Stimulated activated CD8-positive, alpha-beta memory T cell treated with anti-CD3 and anti-CD28 coated beads, Interleukin-4, amount 100 ng/mL, for 48 hours (primary cell): ENCODE measurements at places on chromosomes 7 and 10.

- peak; percentile 11 for DNase-seq
These were observed 70.3 kb downstream of the WDR37 start for GRCh38 chr10:1126461-1126860.

GRCh38 chr7:91814189-91814588 lies 66.3 kb downstream of the MTERF1 start:
- DNase-seq: no peak

- DNase-seq: no peak
These were observed 158.8 kb upstream of the SEMA3E start for GRCh38 chr7:83807774-83808173.

DNA sequence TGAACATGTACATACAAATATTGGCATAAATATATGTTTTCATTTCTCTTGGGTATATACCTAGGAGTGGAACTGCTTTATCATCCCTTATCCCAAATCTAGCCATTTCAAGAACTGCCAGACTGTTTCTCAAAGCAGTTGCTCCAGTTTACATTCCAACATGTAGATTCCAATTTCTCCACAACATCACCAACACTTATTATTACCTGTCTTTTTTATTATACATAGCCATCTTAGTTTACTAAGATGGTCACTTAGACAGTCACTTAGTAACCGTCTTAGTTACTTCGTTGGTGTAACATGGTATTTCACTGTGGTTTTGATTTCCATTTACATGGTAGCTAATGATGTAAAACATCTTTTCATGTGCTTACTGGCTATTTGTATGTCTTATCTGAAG lies 82.7 kb downstream of the ZFAND4 start:
- no peak for DNase-seq

GRCh38 chr7:130515315-130516040 lies 23.6 kb downstream of the MEST start:
- no peak for DNase-seq

DNA sequence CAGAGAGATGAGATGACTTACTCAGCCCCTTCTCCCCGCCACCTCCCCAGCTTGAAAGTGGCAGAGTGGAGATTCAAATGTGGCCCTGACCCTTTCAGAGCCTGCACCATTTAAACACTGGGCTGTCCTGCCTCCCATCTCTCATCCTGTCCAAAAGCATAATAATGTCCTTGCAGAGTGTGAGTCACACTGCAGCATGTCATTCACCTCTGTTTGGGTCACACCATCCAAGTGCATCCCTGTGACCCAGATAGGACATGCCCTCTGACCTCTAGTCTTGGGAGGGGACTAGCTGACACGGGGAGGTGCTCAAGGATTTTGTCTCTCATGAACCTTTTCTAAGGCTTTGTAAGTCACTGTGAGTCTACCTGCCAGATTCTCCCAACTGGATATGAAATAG lies 89.1 kb upstream of the PDCD4 start:
- no peak for DNase-seq

GRCh38 chr10:126669168-126669567 lies 1.3 kb downstream of the C10orf90 start:
- DNase-seq: no peak

GRCh38 chr7:17706734-17707133 lies 233.6 kb downstream of the SNX13 start:
- DNase-seq: peak; percentile 26

DNA sequence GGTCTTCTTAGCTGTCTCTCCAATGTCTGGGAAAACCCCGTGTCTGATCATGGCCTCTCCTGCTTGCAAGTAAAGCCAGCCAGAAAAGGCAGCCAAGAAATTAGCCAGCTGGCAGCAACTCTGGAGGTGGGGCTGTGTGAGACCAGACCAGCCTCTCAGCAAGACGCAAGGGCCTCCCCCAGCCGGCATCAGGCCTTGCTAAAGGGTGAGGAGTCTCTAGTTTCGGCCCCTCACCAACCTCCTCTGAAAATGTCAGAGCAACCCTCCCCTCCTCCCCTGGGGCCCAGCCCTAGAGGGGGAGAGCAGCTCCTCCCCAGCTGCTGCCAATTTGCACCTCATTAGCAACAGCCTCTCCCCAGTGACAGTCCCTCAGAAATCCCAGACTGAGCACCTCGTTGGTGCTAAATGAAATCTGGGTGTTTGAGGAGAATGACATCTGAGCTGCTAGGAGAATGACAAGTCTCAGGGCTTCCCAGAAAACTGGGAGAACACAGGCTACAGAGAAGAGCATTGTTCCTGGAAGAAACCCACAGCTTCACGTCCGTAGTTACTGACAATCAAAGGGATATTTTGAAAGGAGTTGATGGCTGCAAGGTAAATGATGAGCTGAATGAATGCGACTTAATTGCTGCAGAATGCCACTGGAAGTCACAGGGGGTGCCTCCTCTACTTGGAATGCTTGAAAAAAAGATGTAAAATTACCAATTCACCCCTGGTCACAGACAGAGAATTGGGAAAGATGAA lies 25.9 kb downstream of the DGKI start:
- no peak for DNase-seq

- DNase-seq: no peak
These were observed 40.8 kb upstream of the WIPF3 start for GRCh38 chr7:29765490-29765889.

DNA sequence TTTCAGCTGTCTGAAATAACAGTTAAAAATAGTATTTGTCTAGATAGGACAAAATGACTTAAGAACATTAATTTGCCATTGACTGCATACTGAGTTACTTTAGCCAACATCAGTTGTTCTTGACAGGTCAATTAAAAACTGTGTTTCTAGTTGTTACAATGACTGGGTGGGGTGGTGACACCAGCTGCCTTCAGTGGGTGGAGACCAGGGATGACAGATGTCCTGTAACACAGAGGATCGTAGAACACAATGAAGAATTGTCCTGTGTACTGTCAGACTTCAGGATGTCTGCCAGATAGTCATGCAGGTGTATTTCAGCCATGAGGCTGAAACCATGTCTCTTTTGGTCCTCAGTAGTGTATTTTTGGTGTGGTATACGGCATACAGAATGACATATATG lies 24.4 kb downstream of the TRUB1 start:
- no peak for DNase-seq

DNA sequence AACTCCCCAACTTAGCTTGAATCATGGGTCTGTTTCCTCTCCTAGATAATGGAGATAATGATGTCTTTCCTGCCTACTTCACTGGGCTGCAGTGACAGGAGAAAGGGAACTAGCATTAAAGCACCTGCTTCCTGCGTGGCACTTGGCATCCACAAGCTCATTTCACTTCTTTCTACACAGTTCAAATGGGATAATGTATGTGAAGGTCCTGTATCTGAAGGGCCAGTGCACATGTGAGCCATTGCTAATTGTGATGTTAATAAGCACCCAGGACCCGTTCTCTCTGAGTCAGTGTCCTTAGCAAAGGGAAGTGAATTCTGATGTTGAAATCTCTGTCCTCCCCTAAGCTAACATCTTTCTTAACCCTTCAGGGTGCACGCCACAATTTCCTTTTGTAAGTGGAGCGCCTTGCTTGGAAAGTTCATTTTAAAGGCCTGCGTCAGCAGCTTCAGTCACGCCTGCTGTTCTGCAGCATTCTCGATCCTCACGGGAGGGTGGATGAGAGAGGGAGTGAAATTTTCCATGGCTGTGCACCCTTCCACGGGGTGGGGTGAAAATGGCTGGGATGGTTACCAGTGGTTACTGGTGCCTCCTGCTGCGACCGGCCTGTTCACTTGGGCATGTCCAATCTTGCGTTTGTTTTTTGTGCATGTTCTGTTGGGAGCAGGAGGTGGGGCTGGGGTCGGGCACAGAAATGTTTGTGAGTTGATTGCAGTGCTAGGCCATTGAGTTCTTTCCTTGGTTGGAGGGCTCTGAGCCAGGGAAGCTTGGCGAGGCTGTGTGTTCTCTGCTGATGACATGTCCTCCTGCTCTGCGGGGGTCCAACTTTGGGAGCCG lies 59.2 kb downstream of the HK1 start:
- no peak for DNase-seq

- DNase-seq: no peak
These were observed 84.7 kb downstream of the CREB5 start for GRCh38 chr7:28497009-28497408.

DNA sequence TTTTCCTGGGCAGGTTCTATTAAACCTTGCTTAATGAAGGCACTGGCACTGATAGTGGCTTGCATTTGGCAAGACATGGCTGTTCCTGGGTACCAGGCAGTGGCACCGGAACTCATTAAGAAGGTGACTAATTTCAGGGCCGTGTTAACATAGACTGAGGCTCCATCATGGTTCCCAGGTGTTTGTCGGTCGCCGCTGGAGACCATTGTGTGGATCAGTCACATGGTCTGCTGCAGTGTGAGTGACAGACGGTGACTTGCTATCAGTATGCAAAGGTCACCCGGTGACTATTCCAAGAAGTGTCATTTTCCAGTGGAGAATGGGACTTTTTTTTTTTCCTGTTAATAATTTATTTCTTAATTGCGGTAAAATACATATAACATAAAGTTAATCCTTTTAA lies 106.3 kb downstream of the INSYN2A start:
- no peak for DNase-seq

- DNase-seq: no peak
These were observed 3.1 kb upstream of the MACC1 start for GRCh38 chr7:20220293-20220761.

DNA sequence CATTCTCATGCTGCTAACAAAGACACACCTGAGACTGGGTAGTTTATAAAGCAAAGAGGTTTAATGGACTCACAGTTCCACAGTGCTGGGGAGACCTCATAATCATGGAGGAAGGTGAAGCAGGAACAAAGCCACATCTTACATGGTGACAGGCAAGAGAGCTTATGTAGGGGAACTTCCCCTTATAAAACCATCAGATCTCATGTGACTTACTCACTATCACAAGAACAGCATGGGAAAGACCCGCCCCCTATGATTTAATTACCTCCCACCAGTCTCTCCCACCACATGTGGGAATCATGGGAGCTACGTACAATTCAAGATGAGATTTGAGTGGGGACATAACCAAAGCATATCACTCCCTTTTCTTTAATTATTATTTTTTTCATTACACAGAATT lies 16.6 kb downstream of the COL28A1 start:
- DNase-seq: no peak

- DNase-seq: no peak
These were observed 15.4 kb downstream of the SEC24C start for GRCh38 chr10:73759512-73760115.

DNA sequence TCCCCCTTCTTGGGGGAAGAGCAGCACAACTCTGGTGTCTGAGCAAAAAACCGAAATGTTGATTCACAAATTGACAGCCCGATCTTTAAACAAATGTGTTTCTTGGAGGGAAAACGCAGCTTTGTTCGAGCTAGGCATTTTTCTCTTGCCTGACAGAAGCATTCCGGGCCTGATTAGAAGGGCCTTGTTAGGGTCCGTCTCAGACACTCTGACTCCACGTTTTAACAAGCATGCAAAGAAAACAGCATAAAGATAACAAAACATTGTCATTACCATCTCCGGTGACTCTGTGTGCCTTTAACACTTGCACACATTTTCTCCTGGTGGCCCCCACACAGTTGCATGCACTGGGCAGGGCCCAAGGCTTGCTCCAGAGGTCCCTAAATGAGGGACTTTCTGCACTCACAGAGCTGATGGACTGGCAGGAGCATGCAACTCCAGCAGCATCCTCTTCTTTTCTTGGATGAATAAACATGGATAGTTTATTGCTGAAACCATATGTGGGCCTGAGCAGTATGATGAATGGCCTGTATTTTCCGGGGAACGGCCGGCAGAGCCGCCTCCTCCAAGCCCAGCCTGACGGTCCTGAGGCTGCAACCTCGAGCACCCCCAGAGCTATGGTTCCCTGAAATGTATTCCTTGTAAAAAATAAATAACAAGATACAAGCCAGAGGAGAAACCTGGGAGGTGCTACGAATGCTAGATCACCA lies 50.9 kb downstream of the EBF3 start:
- no peak for DNase-seq

DNA sequence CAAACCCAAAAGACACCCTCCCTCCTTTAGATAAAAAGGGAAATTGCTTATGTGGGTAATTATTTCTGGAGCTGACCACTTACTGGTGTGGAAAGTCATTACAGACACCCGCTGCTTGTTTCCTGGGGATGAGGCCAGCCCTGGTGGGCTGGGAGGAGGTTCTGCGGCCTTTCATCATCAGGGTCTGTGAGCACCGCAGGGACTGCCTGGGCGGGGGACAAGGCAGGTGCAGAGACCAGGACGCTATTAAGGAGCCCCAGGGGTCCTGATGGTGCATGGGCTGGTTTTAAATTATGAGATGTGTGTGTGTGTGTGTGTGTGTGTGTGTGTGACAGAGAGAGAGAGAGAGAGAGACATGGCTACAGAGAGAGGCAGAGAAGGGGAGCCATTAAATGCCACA lies 171.2 kb downstream of the DNAJB6 start:
- DNase-seq: no peak

DNA sequence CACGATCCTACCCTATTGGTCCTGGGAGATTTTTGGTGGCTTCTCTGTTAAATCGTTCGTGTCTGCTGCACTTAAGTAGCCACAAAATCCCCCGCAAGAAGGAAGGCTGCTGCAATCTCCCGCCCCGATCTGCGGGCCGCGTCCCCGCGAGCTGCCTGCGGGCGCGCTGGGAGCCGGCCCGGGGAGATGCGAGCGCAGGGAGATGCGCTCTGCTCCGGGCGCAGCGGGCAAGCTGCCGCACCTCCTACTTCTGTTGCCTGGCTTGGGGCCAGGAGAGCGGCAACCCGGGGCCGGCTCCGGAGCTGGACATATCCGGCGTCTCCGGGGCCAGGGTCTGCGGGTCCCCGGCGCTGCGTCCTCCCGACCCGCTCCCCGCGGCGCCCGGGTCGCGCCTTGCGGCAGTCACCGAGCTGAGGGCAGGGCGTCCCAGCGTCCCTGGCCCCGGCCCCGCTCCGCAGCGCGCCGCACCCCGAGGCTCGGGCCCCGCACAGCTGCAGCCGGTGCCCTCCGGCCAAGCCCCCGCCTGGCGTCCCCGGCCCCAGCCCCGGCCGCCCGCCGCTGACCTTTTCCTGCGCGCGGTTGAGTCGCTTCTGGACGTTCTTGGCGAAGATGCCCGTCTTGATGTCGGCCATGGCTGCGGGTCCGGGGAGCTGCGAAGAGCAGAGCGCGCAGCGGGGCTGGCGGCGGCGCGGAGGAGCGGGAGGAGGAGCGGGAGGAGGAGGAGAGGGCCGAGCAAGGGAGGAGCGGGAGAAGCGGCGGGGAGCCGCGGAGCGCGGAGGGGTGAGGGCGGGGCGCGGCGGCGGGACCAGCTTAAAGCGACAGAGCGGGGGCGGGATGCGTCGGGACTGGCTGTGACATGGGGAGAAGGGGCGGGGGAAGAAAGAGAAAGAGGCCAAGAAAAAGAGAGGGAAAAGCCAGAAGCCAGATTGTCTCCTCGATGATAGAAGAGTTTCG lies at the start of gene AMPH:
AMPH (minus strand) TSS at position 654 of the 954 bp plus-strand sequence; CDS start at position 632, 22 bp downstream.
- peak; percentile 55 for DNase-seq

- DNase-seq: no peak
These were observed 177.9 kb upstream of the MGMT start for GRCh38 chr10:129288999-129289584.
